Posterior vena cava (tissue), 2 donors: ENCODE measurements at places on chromosomes 4 and X. TPM values are rescaled to one million over a fixed set of nuclear protein-coding genes. Genes with fewer than 3 reads are reported as not detected.

SPANXA1 gene
- not detected for total RNA-seq

DRP2 gene
- 0.57 TPM for total RNA-seq

DCLK2 gene
- 5.6 TPM for total RNA-seq

HS3ST1 gene
- total RNA-seq, result 5.4 TPM

PCGF3 gene
- 25.6 TPM for total RNA-seq

SLC9B1 gene
- total RNA-seq, result 1.4 TPM

C4orf36 gene
- 0.93 TPM for total RNA-seq

EFHC2 gene
- 3.0 TPM for total RNA-seq

DGKK gene
- total RNA-seq, result not detected

RAB41 gene
- total RNA-seq, result not detected

PABPC4L gene
- 1.6 TPM for total RNA-seq

SMR3B gene
- not detected for total RNA-seq

GLRA3 gene
- not detected for total RNA-seq

C4orf51 gene
- not detected for total RNA-seq

TCEAL7 gene
- total RNA-seq, result 11.6 TPM

NALF2 gene
- 0.48 TPM for total RNA-seq

PAGE1 gene
- total RNA-seq, result not detected

AMOT gene
- total RNA-seq, result 12.9 TPM

SPANXA2 gene
- not detected for total RNA-seq

CACNA1F gene
- 0.09 TPM for total RNA-seq

AWAT1 gene
- not detected for total RNA-seq

SCRG1 gene
- 18.2 TPM for total RNA-seq

CLIC2 gene
- 16.2 TPM for total RNA-seq

UGT2B11 gene
- total RNA-seq, result not detected

YY2 gene
- total RNA-seq, result 2.0 TPM

EMCN gene
- total RNA-seq, result 41.5 TPM
